ENCODE measurements at places on chromosomes 1 and 21.

GRCh38 chr1:171984850-171985485 lies 143.7 kb downstream of the DNM3 start:
- DNase-seq = no peak

DNA sequence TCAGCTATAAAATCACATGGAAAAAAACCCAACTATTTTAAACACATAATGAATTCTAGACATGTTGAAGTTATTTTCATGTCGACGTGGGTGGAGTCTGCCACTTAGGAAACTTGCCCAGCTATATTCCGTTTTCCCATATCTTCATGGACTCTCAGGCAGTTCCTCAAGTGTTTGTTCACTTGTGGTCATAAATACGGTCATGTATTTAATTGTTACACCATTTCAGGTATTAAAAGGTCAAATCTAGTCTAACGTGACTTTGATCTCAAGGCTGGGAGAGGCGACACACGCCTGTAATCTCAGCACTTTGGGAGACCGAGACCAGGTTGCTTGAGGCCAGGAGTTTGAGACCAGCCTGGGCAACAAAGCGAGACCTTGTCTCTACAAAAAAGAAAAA lies 346.9 kb downstream of the PBX1 start:
- no peak for DNase-seq

DNA sequence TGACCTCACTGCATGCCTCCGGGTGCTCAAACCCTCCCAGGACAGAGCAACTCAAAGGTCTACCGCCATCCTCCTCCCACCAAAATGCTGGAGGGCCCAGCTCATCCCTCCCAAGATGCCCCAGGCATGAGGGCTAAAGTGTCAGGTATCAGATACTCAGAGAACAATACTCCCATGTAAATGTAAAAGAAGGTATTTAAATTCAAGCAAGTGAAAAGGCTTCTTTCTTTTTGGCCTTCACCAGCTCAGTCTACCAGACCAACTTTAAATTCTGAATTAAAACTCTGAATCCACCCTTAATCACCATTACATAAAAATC lies 3.0 kb downstream of the PARP1 start:
- DNase-seq = no peak

GRCh38 chr1:21673277-21673780 lies 4.2 kb upstream of the RAP1GAP start:
- no peak for DNase-seq

DNA sequence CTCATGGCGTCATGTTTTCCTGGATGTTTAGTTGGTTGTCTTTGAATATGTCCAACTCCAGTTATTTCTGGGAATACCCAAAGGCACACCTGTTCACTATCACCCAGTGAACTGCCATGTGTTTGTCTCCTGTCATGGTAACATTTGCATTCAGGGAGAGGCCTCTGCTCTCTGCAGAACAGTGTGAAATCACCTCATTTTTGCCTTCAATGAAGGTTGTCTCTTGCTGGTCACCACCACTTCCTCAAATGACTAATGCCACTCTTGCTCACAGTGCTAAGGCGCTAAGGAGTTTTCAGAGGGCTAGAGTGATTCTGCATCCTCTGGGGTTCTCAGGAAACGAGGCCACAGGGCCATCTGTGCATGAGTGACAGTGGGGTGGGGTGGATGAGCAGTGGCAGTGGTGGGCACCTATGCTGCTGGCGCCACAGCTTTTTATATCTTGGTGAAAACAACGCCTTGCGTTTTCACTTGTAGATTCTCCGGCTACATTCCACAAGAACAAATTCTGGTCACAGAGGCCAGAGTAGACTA lies 60.0 kb upstream of the ATP5PO start:
- peak; percentile 66 for DNase-seq

GRCh38 chr1:91795591-91796389 lies 90.2 kb downstream of the TGFBR3 start:
- no peak for DNase-seq

DNA sequence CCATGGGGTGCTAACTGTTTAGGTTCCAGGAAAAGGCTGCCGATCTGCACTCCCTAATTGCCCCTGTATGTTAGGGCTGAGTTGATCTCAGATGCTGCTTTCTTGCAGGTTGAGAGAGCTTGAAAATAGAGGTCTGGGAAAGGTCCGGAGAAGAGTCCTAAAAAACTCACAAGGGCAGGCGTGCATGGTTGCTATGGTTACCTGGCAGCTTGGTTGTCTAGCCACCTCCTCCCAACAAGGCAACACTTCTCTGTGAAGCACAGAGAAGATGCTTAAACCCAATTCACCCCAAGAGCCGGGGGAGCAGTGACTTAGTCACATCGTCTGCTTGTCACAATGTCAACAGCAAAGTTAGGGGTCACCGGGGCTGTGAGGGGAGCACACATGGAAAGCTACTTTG lies 31.0 kb upstream of the LRRC52 start:
- DNase-seq = no peak
